ENCODE measurements at places on chromosomes 11 and 22.

- peak; percentile 56 for DNase-seq
Observed at GRCh38 chr11:68751331-68751856, at the start of gene TESMIN. Gene TESMIN (minus strand): TSS chr11:68751520. CDS start chr11:68750660, 860 bp downstream.

DNA sequence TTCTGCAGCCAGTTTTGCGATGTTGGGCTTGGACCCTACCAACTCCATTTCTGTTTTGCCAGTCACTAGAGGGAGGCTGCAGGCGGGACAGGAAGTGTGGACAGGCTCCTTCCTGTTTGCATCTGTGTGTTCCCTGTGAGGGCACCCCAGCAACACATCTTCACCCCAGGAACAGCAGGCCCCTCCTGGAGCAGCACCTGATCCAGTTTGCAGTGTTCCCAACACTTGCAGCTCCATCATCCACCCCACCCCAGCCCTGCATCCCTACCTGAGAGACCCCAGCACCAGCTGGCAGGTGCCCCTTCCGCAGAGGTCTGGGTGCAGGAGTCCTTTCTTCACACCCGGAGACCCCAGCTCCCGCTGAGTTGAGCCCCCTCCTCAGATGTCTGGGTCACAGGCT lies 7.4 kb upstream of the VSIG10L2 start:
- DNase-seq = no peak

- DNase-seq = no peak
Observed at GRCh38 chr11:59271247-59271755, 58.6 kb upstream of the MPEG1 start.

GRCh38 chr11:19820100-19820499 lies 107.5 kb downstream of the NAV2 start:
- no peak for DNase-seq

DNA sequence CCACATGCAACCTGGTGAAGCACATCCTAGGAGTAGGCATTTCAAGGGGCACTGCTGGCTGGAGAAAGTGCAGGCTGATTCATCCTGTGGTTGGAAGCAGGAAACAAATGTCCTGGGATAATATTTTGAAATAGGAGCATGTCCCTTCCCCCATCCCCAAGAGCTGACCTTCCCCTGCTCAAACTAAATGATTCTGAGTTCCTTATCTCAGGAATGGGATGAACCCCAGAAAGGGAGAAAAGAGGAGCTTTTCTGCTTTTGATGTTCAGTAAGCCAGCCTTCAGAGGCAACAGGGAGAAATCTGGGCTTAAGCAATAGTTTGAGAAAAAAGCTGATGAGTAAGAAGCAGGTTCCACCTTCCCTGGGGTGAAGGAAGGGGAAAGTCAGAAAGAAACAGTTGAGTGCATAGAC lies 19.5 kb upstream of the SPON1 start:
- DNase-seq = no peak

DNA sequence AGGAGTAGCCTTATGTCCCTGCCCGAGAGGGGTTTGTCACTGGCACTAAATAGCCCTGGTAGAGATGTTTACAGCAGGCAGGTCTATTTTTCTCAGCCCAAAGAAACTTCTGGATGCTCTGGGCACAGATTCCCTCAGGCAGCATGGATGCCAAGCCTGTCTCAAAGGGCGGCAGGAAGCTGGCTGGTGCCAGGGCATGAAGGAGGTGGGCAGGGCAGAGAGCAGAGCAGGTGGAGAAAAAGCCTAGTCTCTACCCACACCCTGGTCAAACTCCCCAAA lies 4.1 kb upstream of the GAS2L1 start:
- DNase-seq = peak; percentile 16

DNA sequence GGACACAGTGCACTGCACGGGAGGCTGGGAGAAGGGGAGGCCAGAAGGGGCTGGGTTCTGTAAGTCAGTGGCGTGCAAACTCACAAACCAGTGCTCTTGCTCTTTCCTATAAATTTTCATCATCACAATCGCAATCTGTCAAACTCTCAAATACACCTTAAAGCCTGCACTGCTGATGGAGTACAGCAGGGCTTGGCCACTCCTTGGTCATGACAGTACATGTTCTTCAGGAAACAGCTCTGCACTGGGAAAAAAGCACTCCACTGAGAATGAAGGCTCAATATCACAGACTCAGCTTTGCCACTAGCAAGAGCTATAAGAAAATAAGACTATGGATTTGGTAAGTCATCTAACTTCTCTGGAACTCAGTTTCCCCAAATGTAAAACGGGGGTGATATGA lies 111.0 kb downstream of the RBFOX2 start:
- DNase-seq = no peak

DNA sequence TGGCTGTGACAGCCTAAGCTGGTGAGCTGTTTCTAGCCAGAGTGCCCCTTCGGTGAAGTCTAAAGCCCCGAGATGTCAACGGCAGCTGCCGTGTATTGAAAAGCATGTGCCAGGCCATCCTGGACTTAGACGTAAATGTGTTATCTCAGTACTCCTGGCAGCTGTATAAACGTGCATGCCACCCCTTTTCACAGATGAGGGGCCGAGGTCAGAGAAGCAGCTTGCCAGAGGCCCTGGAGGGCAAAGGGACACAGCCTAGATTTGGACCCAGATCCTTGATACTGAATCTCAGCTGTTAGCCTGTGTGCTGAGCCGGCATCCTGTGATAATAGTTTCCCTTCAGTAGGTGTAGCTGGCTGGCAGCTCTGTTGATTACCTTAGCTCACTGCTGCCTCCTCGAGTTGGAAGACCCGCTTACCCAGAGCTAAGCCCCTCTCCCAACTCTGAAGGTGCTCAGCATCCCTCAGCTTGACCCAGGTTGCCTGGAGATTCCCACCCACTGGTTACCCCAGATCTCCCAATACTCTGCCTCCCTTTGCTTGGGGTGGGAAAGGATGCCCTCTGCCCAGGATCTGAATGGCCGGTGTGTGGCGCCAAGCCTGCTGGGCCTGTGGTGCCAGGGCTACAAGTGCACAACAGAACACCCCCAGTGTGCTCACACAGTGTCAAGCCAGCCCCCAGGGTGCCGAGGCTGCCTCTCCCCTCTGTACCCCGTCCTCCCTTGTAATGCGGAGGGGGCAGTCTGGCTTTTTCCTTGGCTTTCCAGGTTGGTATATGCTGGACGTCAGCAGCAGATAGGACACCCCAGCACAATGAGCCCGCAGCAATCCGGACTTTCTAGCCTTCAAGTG lies 59.8 kb upstream of the WNT7B start:
- peak; percentile 53 for DNase-seq

DNA sequence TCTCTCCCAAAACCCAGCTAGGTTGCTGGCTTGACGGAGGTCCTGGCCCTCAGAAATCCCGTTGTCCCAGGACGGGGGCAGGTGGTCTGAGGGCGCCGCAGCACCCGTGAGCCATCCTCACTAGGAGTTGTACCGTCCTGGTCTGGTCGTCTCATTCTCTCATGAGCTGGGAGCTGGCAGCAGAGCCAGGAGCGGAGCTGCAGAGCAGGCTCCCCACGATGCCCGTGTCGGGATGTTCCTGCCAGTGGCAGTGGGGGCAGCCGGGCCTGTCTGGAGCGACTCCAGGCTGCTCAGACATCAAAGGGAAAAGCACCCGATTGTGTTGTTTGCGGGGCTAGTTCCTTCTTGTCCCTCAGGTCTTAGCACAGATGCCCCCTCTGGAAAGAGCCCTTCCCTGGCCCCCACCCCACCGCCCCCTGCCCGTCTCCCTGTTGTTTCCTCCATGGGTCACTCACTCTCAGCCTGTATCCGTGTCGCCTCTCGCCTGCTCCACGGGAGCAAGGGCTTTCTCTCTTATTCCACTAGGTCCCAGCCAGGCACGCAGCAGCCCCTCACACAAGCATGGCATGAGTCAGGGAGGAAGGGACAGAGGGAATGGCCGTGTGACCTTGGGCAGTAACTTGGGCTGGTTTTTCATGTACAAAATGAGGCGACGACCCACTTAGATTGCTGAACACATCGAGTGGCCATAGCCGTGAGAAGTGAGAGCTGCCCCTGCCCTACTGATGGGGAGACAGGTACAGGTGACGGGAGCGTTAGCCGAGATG lies 23.2 kb upstream of the MGAT3 start:
- DNase-seq = no peak

DNA sequence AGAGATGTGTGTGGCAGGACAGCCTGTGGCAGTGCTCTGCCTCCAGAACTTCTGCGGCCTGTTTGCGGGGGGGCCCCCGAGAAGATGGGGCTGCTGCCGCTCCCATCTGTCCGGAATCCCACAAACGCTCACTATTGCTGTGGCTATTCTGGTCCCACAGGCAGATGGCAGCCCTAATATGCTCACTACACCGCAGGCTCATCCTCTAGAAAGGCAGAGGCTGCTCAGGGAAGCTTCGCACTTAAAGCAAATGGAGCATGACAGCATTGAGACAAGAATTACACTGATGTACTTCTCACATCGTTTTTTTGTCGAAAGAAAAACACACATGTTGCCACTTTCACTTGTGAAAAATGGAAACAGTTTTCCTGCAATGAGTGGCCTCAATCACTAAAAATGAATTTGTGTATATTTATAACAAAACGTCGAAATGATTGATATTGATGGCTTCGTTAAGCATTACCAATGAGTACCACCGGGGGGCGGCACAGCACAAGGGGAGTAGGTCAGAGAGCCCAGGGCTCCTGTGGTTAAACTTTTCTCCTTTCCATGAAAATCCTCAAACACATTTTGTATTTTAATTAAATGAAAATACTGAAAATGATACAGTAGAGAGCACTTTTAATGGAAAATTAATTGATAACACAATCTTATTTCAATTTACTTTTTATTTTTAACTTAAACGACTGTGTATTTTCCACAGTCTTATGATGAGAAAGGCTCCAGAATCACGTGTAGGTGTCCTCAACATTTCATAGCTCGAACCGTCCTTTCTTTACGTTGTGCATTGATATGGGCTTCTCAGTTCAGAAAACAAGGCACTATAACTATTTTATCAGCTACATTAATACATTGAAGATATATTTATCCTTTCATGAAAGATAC lies 69.1 kb downstream of the CTTN start:
- DNase-seq = peak; percentile 48

DNA sequence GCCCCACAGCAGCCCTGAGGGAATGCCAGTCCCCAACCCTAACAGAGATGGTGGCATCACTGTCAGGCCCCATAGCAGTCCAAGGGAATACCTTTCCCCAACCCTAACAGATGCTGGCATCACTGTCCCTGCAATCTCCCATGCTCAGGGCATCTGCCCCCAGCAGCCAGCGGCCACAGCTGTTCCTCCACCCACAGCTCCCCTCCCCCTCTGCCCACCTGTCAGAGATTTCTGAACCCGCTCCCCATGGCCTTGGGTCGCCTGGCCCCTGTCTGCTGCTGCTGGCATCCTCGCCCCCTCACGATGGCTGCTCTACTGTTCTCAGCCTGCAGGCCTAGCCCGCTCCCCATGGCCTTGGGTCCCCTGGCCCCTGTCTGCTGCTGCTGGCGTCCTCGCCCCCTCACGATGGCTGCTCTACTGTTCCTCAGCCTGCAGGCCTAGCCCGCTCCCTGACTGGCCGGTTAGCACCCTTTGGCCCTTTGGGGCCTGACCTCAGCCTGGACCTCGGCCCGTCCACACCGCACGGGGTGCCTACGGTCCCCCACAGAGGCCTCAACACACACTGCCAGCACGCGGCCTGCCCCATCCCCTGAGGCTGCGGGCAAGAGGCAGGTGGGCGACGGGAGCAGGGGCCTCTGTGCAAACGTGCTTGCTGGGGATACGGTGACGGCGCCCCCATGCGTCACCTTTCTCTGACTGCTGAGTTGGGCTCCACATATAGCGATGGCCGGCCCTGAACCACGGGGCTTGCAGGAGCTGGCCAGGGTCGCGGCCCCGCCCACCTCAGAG lies 20.7 kb downstream of the CHID1 start:
- DNase-seq = peak; percentile 53

DNA sequence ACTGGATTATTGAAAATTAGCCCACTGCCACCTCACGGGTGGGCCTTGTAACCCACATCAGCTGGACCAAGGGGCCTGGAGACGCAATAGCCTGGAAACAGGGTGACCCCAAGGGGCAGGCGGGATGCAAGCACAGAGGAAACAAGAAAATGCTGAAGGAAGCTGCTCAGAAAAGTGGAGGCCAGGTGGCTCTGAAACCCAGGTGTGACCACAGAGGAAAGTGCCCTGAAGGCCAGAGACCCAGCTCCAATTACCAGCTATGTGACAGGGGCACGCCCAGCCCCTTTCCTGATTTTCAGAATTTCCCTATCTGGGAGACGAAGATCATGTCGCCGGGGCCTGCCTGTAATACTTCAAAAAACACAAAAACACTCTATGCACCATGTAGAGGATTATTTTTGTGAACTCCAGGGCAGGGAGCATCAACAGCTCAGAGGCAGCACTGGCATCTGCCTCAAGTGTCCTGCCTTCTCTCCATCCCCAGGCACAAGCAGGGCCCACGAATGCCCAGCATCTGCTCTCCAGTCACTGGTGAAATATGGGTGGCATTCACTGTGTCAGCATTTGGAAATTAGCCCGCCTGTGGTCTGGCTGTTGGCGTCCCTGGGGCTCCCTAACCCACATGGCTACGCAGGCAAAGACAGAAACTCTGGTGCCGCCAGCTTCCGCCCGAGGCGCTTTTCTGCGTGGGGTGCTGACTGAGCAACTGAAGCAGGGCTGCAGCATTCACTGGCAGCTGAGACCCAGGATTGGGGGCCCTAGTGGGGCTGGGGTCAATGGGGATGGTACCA lies 6.3 kb downstream of the KCNJ1 start:
- no peak for DNase-seq

DNA sequence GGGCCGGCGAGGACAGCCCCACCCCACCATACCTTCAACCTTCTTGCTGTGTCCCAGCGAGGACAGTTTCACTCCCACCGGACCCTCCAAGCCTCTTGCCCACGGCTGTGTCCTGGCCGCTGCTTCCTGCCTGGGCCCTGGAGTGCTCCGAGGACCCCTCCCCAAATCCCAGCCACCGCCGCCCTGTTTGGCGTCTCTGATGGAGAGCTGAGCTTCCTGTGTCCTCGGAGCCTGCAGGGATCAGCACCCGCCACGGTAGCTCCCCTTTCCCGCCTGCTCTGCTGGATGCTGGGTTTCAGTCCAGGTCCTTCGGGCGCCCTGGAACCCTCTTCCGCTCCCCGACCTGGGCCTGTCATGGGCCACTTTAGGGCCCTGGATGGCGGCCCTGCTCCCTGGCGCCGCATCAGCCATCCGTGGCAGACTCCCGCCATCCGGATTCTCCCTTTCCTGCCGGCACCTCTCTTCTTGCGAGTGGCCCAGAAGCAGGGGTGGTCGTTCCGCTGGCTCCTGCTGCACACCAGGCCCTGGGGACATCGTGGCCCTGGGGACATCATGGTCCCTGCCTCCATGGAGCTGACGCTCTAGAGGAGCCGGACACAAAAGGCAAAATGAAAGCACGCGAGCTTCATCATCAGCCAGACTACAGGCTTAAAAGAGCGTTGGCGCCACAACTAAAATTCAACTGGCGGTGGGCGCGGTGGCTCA lies 34.3 kb upstream of the GAL start:
- DNase-seq = no peak

- peak; percentile 97 for DNase-seq
Observed at GRCh38 chr11:126585774-126586491, 230.4 kb downstream of the ST3GAL4 start.
